BE2C (cell line): ENCODE measurements at places on chromosomes 3 and 15.
A peak's percentile ranks its signal among the peaks of the same experiment; 100 is the strongest.

GRCh38 chr3:52062505-52062904, 6.1 kb upstream of the DUSP7 start:
- no peak for DNase-seq

DNA sequence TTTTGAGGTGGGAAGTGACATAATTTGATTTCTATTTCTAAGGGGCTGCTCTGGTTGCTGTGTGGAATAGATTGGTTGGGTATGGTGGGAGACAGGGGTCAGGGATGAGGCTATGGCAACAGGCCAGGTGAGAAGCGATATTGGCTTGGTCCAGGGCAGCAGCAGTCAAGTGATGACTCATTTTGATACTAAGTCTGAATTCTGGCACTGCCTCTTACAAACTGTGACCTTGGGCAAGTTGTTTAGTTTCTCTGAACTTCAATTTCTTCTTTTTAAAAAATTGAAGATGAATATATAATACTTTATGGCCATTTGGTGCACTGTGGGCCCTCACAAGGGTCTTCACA, 40.4 kb upstream of the CLSTN2 start:
- no peak for DNase-seq

- DNase-seq = no peak
Measured at GRCh38 chr3:105730801-105731354, 137.9 kb downstream of the CBLB start.

DNA sequence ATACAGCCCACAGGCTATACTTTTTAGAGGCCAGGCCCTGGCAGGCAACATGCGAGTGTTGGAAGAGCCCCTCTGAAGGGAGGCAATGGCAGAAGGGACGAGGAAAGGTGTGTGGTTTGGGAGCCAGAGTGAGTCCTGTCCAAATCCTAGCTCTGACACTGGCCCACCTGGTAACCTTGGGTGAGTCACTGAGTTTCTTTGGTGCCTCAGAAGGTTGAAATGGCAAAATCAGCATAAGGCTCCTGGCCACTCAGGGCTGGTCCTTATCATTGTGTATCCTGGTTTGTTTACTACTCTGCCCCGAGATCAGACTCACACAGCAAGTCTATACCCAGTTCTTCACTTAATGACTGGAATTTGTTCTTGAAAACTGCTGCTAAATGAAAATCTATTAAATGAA, 71.4 kb upstream of the TLE3 start:
- no peak for DNase-seq

DNA sequence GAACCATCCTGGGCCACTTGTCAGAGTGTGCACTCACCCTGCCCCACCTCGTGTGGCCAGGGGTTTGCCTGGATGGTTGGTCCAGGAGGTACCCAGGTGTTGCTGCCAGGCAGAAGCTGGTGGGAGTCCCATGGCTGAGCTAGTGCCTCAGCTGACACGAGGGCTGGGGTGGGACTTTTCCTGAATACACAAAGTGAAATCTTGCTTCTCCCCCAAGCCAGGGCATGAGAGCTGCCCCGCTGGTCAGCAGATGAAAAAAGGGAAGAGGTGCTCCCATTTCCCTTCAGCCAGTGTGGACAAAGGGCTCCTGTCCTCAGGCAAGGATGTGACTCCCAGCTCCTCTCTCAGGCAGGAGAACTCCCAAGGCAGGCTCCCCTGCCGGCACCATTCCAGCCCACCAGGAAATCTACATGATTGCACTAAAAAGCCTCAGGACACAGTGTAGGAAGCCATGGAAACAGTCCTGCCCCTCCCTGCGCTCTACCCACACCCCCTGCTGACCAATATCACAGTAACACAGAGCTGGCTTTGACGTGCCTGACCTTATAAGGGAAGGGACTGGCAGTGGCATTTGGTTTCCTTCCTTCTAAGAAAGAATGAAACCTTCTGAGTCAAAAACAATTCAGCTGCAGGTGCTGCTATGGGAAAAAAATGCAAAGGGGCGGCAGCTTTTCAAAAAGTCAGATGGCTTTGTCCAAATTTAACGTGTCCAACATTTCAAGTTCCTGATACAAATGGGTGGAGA, 33.9 kb downstream of the MYO5C start:
- DNase-seq = peak; percentile 62

DNA sequence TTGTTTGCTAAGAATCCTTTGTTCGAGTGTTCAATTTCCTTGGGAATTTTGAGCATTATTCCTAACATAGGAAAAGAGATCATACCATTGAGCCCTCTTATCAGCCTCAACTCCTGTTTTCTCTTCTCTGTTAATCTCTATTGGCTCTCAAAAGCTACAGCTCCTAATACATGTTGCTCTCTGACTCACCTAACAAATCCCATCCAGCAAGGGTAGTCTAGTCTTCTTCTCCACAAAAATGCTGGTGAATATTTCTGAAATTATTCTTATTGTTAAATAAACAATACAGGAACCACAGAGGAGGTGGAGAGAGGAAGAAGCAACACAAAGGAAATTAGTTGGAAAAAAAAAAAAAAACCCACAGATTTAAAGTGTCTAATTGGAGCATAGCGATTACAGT, 325.8 kb upstream of the NAALADL2 start:
- no peak for DNase-seq

GRCh38 chr15:52290800-52291199, 4.8 kb downstream of the MYO5C start:
- no peak for DNase-seq

- DNase-seq = no peak
Measured at GRCh38 chr3:53688989-53689388, 157.2 kb downstream of the CHDH start.

- DNase-seq = no peak
Measured at GRCh38 chr3:194804796-194805195, 119.1 kb downstream of the FAM43A start.

- DNase-seq = no peak
Measured at GRCh38 chr3:132654721-132655120, 4.9 kb downstream of the ACAD11 start.

DNA sequence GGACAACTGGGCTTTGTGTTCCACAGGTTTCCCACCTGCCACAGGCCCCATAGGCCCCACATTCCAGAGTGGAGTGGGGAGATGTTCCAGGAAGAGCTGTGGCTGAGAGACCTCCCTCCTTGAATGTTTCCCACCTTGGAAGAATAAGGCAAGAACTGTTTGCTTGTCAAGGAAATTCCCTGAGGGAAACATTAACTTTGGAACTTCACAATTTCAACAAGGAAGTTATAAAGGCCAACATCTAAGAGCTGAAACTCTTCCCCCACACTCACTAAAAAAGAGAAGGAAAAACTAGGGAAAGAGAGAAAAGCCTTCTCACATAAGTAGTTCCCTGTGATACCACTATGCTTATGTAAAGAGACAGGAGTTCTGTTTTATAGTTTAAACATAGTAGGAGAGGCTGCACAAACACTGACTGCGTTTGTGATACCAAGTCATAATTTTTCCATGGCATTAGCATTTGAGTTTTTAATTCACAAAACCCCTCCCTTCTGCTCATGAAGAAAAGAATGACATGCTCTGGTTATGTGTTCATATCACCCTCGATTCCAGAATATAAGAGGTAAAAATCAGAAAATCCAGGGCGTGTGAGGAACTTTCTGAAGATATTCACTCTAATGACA, 39.8 kb upstream of the SPRED1 start:
- no peak for DNase-seq

- DNase-seq = no peak
Measured at GRCh38 chr15:59155431-59155830, 50.5 kb downstream of the CCNB2 start.

GRCh38 chr3:170726976-170727661, 141.2 kb upstream of the SLC7A14 start:
- DNase-seq = no peak

DNA sequence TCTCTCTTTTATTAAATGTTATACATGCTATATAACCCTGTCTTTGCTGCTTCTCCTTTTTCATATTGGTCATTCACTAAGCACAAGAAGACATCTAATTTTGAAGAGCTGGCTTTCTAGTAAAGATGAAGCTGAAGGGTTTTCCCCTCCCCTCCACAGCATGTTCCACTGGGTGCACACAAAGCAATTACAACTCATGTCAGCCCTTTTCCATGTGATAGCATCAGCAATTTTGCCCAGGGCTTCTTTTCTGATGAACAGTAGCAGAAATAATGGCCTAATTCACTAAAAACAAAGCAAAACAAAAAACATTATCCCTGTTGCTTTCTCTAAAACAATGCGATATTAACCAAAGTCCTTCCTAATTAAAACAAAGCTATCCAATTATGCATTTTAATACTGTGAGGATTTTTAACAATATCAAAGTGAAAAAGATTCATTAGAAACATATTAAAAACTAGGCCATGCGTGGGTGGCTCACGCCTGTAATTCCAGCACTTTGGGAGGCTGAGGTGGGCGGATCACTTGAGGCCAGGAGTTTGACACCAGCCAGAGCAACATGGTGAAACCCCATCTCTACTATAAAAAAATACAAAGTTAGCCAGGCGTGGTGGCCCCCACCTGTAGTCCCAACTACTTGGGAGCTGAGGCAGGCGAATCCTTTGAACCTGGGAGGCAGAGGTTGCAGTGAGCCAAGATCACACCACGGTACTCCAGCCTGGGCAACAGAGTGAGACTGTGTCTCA, 12.2 kb upstream of the PIK3R4 start:
- peak; percentile 82 for DNase-seq

DNA sequence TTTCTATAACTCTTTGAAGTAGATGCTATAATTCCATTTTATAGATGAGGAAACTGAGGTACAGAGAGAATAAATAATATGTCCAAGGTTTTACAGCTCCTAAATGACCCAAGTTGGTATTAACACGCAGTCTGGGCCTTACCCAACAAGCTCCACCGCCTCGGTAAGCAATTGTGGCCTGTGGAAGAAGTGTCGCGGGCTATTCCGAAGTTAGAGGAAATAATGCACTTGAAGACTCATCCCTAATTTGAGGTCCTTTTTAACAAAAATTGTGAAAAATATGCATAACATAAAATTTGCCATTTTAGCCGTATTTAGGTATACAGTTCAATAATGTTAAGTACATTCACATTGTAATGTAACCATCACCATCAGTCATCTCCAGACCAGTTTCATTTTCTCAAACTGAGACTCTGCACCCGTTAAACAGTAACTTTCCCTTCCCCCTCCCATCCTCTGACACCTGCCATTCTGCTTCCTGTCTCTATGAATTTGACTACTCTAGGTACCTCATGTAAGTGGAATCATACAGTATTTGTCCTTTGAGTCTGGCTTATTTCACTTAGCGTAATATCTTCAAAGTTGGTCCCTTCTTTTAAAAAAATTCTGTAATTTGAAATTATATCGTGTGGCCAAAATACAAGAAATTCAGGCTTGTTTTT, 18.2 kb downstream of the IDH3A start:
- DNase-seq = no peak

DNA sequence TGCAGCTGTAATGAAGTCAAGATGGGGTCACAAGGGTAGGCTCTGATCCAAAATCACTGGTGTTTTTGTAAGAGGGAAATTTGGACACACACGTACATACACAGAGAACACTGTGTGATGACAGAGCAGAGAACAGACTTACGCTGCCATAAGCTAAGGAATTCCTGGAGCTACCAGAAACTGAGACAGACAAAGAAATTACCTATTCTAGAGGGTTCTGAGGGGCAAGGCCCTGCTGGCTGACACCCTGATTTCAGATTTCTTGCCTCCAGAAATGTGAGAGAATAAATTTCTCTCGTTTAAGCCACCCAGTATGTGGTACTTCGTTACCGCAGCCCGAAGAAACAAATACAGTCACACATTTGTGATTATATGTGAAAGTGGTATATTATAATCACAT, 24.8 kb downstream of the CBLB start:
- no peak for DNase-seq

- peak; percentile 96 for DNase-seq
Measured at GRCh38 chr15:40754883-40755811, at the start of gene RMDN3. RMDN3 (minus strand) TSS chr15:40755254; CDS start chr15:40754783, 471 bp downstream.

DNA sequence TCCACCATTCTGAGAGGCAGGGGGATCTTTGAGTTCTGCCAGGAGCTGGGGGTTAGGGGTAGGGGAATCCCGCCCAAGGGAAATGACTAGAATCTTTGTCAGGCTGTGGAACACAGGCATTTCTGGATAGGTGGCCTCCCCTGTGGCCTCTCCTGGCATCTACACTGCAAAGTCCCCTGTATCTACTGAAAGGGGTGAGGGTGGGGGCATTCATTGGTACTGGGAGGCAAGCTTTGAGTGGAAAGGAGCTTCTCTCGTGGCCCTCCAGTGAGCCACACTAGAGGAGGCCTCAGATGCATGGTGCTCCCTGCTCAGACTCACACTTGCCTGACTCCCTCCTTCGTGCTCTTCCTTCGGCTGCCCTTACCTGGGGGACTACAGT, 59.9 kb downstream of the CCNL1 start:
- DNase-seq = no peak

GRCh38 chr15:76274821-76275220, 36.4 kb downstream of the ETFA start:
- no peak for DNase-seq

DNA sequence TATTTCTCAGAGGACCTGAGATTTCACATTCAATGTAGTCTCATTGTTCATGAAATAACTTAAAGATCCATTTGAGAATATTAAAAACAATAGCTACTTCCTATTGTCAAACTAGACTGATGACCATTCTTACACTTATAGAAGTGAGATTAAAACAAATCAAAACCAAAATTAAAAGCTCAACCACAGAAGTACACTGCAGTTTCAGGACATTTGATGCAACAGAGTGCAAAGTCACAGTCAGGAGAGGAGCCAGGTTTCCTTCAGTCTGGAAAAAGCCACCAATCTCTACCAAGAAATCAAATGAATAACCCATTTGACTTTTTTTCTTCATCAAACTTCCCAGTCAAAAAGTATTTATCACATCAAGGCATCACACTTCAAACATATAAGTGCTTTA, 5.5 kb downstream of the CCPG1 start:
- DNase-seq = no peak

DNA sequence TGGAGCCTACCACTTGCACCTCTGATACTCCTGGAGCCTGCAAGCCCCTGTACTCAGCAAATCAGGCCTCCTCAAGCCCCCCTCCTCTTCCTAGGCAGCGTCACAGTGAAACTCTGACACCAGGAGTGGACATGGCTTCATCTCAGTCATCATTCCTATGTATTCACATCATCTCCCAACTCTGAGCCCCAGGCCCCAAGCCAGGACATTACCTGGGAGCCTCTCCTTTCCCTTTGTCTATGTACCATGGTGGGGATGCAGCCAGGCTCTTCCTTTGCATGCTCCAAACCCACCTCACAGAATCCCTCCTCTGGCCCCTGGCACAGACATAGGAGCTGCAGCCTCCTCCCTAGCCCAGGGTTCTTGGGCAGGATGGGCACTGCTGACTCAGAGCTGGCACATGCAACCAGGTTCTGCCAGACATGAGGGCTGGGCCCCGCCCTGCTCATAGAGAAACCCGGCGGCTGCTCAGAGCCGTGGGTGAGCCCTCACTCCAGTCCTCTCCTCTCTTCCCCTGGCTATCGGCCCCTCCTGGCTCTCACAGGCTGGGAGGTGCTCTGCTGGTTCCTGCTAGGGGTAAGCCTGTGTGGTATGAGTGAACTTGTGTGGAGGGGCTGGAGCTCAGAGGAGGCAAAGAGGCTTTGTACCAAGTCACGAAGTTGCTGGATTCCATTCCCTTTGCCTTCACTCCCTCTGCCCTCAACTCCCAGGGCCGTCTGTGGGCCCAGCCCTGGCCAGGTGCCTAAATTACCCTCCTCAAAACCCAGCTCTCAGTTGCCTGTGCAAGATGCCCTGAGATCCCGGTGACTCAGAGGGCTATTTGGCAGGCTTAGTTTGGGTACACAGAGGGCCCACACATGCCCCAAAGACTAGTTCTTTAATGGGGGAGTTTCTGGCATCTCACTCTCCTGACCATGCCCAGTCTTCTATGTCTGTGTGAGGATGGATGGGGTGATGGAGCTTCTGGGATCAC, 1.9 kb upstream of the PLCD1 start:
- DNase-seq = no peak

GRCh38 chr3:146540236-146540635, 4.2 kb downstream of the PLSCR1 start:
- no peak for DNase-seq

GRCh38 chr3:196207833-196208607, 3.2 kb downstream of the ZDHHC19 start:
- peak; percentile 70 for DNase-seq
